ENCODE measurements at places on chromosomes 5 and 9.

- DNase-seq, result no peak
Measured at GRCh38 chr9:135676891-135677290, 13.8 kb downstream of the LCN9 start.

DNA sequence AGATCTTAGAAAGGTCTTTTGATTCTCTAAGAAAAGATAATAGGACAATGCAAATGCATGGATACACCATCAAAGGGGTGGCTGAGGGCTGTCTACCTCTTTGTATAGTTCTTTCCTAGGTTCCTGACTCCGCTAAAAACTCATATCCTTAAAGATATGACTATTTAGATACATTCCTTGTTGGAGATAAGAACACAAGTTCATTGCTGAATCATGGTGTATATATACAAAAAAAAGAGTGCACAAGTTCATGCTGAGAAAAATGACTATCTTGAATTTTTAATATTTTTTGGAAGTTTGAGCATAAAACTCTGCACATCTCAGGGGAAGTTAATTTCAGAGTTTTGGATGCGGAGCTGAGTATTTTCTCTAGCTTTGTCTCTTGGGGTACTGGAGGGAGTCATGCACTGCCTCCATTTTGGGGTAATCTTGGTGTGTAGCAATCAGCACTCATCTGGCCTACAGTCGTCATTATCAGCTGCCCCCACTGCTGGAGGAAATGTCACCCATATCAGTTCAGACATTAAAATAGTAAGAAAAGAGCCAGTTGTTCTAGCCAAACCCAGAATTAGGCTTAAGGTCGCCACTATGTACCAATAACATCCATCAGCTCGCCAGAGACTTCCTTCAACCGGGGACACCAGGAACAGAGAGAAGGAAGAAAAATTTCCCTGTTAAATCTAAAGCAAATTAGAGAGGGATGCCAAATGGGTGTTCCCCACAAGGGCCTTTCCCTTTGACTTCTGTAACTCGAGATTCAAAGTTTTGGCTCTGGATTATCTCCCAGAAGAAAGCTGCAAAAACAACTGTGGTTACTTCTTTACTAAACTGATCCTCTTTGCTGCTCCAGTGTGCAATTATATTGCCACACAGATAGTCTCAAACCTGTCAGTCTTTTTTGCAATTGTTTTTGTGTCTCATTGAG is 49.0 kb downstream of the PTTG1 start:
- no peak for DNase-seq

GRCh38 chr5:74471875-74472274 is 168.7 kb downstream of the ENC1 start:
- no peak for DNase-seq

GRCh38 chr5:157057459-157058370 is 1.2 kb downstream of the HAVCR1 start:
- no peak for DNase-seq

DNA sequence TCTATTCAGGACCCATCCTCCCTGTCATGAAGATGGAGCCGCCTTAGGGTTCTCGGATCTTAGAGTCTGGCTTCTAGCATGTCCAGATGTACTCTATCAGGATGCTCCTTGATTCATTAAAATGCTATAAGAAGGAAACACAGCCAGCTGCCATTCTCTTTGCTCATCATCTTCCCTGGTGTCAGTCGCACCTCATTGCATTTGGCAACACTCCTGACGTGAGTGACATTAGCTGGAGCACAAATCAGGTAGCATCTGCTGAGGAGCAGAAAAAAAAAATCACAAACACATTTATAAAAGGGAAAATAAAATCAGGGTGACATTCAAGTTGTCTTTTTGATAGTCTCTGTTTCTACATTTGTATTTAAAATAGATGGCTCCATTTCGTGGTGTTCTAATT is 226.1 kb upstream of the NMUR2 start:
- no peak for DNase-seq

DNA sequence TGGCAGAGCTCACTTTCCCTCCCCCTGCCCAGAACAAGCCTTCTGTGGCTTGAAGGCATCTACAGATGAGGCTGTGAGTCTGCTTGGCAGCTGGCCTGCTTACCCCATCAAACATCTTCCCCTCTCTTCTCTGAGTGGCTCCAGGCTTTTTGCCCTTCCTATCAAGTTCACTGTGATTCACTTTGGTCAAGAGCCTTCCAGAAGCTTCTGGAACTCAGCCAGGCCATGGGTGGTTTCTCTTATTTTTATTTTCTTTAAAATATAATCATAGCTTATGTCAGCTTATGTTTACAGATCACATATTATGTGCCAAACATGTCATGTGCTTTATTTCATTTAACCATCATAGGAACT is 267.0 kb downstream of the SEC61B start:
- no peak for DNase-seq

- no peak for DNase-seq
Measured at GRCh38 chr9:34961574-34962490, 3.7 kb downstream of the PHF24 start.

DNA sequence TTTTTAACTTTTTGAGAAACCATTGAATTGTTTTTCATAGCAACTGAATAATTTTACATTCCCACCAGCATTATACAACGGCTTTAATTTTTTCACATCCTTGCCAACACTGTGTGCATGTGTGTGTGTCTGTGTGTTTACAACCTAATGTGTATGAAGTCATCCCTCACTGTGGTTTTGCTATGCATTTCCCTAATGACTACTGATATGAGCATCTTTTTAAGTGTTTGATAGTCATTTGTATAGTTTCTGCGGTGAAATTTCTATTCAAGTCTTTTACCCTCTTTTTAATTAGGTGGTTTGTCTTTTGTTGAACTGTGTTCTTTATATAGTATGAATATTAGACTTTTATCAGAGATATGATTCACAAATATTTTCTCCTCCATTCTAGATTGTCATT is 263.1 kb upstream of the COX7C start:
- no peak for DNase-seq

DNA sequence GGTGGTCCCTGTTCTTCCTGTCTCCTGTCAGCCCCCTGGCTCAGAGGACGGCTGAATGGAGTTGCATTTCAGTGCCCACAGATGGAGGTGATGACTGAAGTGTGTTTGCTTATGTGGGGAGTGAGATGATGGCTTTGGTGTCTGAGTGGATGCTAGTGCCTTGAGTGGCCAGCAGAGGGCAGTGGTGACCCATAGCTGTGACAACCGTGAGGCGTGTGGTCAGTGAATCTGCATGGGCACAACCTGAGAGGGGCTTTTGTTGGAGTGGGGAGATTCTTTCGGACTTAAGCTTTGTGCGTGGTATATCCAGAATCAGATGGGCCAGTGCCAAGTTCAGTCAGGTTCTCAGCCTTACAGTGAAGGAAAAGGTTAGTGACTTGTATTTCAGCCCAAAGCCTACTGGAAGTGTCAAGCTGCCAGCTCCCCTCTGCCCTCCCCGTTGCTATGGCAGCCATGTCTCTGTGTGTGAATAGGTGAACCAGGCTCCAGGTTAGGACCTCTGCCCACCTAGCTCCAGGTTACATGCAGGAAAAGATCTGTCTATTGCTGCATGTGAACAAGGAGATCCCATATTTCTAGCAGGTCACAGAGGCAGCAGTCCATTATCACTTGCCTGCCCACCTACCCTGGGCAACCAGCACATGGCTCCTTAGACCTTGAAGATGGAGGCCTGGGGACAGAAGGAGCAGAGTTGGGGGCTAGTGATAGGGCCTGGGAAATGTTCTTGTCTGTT is 14.7 kb upstream of the CXXC5 start:
- DNase-seq, result peak; percentile 42

- DNase-seq, result no peak
Measured at GRCh38 chr5:179542170-179542569, 8.2 kb upstream of the RUFY1 start.

DNA sequence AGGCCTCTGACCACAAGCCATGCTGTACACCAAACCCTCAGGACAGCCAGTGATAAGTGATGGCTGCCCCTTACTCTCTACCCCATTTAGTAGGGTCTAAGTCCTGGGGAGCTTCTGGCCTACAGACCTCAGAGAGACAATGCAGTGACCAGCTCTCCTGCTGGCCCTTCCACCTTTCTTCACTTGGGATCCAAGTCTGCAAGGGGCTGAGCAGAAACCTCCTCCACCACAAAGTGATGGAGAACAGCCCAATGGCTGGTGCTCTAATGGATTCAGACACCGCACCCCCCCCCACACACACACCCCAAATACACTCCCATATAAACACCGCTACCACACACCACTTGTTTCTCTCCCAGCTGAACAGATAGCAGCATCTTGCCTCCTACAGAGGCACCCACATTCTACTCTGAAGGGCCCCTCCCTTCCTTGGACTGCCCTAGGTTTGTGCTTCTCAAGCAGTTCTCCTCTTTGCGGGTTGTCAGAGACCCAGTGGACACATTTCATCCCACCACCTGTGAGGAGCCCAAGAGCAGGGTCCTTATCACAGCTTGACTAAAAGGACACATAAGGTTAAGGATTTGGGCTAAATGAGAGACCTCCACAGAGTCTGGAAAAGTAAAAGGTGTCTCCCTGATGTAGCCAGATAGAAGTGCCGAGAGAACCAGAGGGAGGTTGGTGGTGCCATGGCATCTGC is 1.3 kb upstream of the PDLIM4 start:
- DNase-seq, result no peak

DNA sequence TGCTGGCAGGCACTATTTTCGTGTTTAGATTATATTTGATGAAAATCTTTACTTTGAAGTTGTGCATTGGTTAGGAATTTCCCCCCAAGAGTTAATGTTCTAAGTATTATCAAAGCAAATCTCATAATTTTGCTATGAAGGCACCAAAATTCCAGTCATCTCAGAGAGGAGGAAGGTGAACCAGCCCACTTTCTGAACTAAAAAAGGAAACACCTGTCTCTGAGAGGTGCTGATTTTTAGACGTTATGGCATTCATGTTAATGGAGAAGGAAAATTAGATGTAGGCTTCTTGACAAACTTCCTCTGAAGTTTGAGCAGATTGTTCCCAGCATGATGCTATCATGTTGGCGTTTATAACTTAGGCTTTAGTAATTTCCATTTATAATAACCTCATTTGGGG is 432.9 kb upstream of the ACTBL2 start:
- no peak for DNase-seq

GRCh38 chr5:134131578-134132350 is 17.3 kb downstream of the TCF7 start:
- no peak for DNase-seq

- DNase-seq, result peak; percentile 27
Measured at GRCh38 chr5:133930061-133930812, 38.2 kb downstream of the C5orf15 start.

- peak; percentile 96 for DNase-seq
Measured at GRCh38 chr5:10353241-10354047, at the start of gene MARCHF6. MARCHF6 (plus strand) TSS chr5:10353695; CDS start chr5:10353899, 204 bp downstream.

DNA sequence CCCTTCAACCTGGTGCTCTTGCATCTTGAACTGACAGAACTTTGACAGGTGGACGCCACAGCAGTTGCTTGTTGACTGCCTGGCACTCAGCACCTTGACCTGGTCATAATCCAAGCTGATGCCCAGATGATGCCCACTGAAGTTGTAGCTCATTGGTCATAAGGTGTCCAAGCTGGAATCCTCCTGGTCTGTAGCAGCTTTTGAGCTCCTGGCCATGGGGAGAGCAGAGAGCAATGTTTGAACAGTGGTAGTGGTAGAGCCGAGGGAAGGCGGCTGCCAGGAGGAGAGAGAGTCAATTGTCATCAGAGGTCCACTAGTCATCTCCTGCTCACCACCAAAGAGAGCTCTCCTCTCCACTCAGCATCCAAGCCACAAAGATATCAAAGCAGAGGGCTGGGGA is 23.3 kb downstream of the CSF2 start:
- no peak for DNase-seq

GRCh38 chr9:90095682-90096081 is 490.9 kb downstream of the GADD45G start:
- no peak for DNase-seq

Data from T follicular helper cell (primary cell).